Stimulated activated CD8-positive, alpha-beta memory T cell treated with anti-CD3 and anti-CD28 coated beads, Interleukin-15, amount 100 ng/mL, for 48 hours (primary cell): ENCODE measurements at places on chromosomes 3 and 15.

GRCh38 chr3:107881509-107881908, 209.3 kb downstream of the CD47 start:
- DNase-seq: no peak

- DNase-seq: no peak
These were observed 54.3 kb downstream of the TRIM69 start for GRCh38 chr15:44790656-44791055.

DNA sequence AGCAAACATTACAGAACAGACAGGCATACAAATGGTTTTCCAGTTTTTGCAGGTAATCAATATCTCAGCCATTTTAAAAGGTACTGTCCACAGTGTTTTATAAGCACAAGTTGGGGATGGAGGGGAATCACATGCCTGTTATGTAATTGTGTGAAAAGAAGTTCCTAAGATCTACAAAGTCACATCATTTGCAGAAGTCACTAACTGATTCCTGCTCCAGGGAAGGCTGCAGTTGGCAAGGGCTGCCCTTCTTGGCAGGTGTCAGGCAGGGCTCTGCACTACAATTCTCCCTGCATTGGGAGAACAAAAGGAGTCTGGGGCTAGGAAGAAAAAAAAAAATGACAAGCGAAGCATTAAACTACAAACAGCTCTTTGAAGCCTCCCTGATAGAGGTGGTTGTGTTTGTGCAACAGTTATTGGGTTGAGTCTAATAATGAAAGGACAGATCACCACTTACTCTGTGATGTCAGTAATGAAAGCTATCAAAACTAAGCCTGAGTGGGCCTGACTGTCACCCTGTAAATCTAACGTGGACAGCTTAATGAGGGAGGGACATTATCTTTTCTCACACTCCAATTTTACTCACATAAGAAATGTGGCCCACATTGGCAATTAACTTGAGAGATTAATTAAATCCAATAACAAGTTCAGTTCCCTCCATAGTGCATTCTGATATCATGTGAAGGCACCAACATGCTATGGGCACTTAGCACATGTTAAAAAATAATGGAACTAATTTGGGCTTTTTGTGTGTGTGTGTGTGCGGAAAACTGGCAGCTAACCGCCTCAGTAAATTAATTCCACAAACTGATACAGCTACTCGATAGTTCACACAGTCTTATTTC, 242.9 kb downstream of the FHIT start:
- DNase-seq: no peak

DNA sequence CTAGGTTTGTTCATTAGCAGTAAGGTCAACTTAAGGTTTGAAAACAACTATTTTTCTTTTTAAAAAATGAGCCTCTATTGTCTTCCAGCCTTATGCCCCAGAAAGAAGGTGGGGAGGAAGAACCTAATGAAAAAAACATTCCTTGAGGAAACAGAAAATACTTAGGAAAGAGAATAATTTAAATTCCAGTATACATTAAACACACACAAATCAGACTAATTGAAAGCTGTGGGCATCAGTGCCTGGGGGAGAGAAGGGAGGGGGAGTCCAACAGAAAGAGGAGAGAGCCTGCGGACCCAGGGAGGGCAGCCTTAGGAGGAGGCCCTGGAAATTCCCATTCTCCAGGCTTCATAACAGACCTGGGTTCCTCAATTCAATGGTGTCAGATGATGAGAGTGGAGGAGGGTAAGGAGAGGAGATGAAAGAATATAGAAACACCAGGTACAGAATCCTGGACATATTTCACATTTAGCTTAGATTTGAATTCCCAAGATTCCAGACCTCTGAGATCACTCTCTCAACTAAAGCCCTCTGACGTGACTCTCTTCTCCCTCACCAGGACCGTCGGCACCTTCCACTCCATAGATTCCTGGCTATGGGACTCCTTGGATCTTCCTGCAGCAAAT, 320.5 kb upstream of the UMPS start:
- DNase-seq: no peak

DNA sequence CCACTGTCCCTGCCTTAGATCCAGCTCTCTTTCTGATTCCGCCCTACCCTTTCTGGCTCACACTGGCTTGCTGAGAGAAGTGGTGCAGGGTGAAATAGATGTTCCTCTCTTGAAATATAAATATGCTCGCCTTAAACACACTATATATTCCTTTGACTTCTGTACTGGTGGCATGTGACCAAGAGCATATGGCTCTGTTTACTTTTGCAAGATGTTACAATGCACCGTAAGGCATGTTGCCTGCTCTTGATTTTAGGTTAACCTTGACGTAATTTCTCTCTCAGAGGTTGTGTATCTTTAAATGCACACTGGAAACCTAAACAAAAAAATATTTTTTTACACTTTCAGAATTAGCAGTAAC, 749 bp downstream of the RSRC1 start:
- no peak for DNase-seq

DNA sequence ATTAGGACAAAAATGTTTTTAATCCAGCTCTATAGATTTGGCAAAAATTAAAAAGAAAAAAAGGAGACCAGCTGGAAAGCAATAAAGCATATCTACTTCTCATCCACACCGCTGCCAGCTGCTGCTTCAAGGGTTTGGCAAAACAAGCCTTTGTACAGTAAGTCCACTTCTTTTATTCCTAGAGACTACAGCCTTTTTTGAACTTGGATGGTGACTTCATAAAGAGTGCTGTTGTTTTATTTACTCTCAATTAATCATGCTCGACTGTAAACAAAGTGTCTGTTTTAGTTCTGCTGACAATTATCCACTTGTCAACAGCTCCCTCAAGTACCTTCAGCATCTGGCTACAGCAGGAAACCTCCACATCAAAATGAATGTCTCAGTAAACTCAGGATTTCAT, 12.3 kb upstream of the FOXB1 start:
- DNase-seq: no peak

GRCh38 chr3:18288243-18288642, 136.9 kb downstream of the SATB1 start:
- DNase-seq: no peak

GRCh38 chr3:189270248-189270832, 98.6 kb downstream of the TPRG1 start:
- DNase-seq: no peak

GRCh38 chr3:136699271-136699828, 52.8 kb downstream of the STAG1 start:
- DNase-seq: no peak

DNA sequence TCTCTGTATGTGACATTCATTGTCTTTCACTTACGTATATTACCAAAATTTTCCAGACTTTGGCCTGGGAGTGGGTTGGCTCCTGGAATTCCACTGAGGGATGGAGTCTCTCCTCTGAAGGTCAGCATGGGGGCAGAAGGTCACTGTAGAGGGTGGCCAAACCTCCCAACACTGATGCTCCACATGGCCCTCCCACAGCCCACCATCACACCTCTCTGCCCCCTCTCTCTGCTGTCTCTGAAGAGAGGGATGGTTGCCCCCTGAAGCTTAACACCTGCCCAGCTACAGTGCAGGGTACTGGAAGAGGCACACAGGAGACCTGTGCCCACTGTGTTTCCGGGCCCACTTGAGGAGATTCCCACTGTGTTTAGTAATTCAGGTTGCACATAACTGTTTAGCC, 52.2 kb downstream of the CMTM6 start:
- no peak for DNase-seq

DNA sequence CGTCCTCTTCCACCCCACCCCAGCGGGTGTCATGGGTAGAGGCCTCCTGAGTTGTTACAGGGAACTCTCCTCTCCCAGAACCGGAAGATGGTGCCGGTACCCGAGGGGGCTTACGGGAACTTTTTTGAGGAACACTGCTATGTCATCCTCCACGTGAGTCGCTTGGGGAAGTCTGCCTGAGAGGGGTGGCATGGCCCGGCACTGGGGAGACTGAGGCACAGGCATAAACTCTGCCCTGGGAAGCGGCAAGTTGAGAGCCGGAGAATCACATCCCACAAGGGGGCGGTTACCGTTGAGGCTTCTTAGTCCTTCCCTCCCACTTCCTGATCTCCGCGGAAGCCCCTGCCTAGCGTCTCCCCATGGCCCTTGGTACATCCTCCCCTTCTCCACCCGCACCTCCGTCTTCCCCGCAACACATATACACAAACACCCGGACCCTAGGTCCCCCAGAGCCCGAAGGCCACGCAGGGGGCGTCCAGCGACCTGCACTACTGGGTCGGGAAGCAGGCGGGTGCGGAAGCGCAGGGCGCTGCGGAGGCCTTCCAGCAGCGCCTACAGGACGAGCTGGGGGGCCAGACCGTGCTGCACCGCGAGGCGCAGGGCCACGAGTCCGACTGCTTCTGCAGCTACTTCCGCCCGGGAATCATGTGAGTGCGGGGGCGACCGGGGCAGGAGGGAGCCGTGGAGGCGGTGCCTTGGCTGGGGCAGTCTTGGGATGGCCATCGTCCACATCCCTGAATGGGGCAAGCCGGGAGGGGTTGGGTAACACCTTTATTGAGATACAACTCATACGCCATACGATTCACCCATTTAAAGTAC, 3.4 kb downstream of the VILL start:
- DNase-seq: peak; percentile 74

DNA sequence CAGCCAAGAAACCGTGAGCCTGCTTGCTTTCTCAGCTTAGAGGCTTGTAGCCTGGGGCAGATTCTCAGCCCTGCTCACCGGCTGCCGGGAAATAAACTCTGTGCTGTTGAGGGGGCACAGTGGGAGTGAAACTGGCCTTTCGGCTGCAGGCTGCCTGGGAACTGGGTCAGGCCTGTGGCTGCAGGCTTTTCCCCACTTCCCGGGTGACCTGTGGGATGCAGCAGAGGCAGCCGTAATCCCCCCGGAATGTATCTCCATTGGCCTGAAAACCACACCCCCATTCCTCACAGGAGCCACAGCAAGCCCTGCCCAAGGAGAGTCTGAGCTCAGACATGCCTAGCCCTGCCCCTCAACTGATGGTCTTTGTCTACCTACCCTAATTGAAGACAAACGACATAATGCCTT, 110.9 kb downstream of the STXBP5L start:
- DNase-seq: no peak

DNA sequence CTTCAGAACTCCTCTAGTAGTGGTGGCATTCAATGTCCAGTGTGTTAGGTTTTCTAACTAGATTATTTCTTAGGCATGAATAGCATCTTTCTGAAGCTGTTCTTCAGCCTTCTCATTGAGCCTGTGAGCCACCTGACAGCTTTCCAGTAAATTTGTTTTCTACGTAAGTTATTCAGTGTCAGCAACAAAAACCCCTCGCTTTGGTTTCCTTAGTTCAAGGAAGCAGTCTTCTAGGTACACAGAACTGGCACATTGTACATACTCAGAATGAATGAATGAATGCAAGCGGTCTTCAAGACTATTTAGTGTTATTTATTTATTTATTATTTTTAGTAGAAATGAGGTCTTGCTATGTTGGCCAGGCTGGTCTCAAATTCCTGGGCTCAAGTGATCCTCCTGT, 44.9 kb downstream of the DRD3 start:
- no peak for DNase-seq

DNA sequence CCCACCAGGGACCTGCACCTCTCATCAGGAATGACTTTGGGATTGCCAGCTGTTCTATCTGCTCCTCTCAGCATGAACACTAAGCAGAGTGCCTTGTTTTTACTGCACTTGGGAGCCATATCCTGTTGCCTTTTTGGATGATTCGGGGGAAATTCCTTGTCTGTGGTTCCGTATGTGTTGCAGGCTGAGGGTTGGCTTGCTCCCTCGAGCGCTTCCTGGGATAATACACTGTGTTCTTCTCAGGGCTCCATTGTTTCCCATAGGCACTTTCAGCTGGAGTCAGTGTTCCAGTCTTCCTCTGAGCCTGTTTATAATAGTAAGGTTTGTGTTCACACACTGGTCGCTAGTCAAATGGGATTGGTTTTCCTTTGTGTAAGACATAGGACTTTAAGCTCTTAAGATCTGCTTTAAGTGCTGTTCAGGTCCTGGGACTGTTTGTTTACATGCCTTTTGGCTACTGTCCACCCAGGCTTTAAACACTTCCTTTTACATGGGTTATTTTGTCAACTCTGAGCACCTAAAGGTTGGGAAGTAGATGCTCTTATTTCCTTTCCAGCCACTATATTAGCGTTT, 23.4 kb downstream of the BOC start:
- no peak for DNase-seq

DNA sequence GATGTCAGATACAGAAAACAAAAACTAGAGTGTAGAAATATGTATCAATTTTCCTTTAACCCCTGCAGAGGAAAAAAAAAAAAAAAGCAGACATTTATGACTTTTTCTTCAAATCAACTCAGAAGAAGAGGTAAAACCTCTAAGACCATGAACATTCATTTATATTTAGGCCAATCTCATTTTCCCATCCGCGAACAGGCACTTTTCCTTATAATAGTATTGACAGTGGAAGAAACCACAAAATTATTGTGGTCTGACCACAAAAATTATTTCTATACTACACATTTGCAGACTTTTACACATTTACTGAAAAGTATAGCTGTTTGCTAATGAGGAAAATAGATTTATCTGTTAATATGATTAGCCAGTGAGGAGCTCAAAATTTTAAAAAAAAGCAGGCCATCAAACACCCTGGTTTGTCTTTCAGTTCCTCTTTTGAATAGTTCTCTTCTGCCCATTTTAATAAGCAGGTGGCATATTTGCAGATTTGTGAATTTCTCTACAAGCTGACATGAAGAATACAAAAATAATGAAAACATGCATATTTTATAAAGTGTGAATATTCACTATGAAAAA, 5.7 kb downstream of the OSBPL11 start:
- DNase-seq: no peak

- no peak for DNase-seq
These were observed 168.4 kb upstream of the SLC2A2 start for GRCh38 chr3:171194965-171195364.

DNA sequence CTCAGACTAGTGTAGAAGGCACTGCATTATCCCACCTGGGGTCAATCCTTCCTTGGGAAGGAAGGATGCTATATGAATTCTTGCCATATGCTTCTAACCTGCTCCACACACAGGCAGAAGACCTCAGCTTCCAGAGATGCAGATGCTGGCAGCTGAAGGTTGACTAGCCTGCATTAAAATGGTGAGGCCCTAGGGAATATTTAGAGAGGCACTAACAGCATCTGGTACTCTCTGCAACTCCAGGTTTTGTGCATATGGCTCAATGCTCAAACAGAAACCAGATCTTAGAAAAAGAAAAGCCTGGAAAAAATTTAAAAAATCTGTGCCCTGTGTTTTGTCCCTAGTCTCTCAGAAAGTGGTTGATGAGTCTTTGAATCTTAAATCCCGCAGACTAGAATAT, 56.0 kb upstream of the MYRIP start:
- DNase-seq: no peak

DNA sequence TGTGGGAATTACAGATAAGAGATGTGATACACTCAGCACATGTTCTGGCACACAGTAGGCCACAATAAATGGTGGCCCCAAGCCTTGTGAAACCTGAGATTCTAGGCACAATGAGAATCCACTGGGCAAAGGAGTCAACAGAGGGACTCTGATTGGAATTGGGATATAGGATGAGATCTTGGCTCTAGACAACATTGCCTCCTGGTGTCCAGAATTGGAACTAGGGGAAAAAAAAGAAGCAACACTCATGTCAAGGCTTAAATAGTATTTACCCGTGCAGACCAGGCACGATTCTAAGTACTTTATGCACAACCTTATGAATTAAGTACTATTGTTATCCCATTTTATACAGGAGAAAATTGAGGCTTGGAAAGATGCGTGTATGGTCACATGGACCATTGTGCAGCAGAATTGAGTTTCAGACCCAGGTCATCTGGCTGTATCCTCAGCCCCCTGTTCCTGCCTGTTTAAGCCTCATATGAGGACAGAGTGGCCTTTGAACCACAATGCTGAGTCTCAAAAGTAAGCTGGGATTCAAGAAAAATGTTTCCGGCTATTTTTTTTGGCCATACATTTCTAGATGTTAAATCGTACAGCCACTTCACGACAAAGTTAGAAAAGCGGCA, 124.8 kb downstream of the SV2B start:
- no peak for DNase-seq

GRCh38 chr3:21718161-21718765, 32.7 kb downstream of the ZNF385D start:
- DNase-seq: no peak
